ENCODE measurements at places on chromosomes 2 and 18. TPM values are rescaled to one million over a fixed set of nuclear protein-coding genes. Genes with fewer than 3 reads are reported as not detected.

DNA sequence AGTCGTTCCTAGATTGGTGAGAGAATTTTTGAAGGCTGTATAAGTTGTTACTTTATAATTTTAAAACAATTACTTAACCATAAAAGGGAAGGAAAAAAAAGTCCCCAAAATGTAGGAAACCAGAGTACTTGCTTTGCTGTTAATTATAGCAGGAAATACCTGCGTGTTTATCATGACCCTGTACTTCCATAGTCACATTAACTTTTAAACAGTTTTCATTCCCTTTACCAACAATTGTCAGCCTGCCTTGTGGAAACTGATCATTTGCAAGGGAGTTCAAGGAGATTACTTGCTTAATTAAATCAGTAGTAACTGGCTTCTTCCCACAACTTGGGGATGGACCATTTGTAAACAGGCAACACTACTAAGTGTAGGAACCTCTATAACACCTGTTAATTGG, 6.4 kb upstream of the ITPRID2 start:
- DNase-seq: no peak

Gene ABHD3
- polyA plus RNA-seq: 22.5 TPM

DNA sequence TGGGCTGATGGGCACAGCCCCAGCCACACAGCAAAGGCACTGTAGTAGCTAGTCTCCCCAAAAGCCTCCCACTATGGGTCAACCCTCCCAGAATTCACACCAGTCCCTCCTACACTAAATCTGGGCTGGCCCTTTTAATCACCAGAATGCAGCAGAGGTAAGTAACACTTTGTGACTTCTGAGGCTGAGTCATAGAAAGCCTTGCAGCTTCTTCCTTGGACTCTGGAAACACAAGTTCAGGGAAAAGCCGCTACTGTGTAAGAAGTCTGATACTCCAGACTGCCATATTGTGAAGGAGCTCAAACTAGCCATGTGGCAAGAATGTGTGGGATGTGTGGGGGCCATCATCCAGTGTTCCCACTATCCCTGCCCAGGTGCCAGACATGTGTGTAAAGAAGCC, 19.0 kb upstream of the SIX2 start:
- DNase-seq: no peak

- no peak for DNase-seq
Observed at GRCh38 chr2:128292599-128293425, 25.9 kb downstream of the HS6ST1 start.

Gene C18orf54
- 10.3 TPM for polyA plus RNA-seq

Gene RGPD3
- polyA plus RNA-seq: 0.33 TPM

Gene QPCT
- polyA plus RNA-seq: 16.2 TPM

- DNase-seq: no peak
Observed at GRCh38 chr18:40088130-40088529, 1866.9 kb upstream of the PIK3C3 start.

Gene RAMP1
- 2.3 TPM for polyA plus RNA-seq

DNA sequence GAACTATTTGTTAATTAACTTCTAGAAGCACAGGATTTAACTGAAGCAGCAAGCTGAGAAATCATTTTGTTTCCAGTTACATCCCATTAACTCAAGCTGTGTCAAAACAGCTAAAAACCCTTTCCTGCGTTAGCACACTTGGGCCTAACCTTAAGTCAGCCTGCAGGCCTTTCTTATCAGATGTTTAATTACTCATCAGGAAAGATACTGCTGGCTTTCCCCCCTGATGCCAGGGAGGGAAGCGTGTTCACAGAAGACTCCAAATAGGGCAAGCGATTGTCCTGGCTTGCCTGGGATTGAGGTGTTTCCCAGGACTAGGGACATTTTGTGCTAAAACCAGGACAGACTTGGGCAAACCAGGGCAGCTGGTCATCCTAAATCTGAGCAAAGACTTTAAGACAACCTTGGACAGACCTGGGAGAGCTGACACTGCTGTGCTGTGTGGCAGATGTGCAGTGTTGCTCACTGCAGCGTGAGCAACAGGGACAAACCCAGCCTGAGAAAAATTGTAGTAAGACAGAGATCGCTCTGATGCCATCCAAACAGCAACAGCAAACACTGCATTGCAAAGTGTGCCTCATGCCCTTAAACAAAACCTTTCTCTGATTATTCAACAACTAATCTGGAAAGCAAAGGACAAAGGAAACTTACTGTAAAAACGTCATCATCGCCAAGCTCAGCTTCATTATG, 100.9 kb downstream of the SPRED2 start:
- no peak for DNase-seq

- no peak for DNase-seq
Observed at GRCh38 chr2:86309966-86310365, 27.5 kb downstream of the REEP1 start.

DNA sequence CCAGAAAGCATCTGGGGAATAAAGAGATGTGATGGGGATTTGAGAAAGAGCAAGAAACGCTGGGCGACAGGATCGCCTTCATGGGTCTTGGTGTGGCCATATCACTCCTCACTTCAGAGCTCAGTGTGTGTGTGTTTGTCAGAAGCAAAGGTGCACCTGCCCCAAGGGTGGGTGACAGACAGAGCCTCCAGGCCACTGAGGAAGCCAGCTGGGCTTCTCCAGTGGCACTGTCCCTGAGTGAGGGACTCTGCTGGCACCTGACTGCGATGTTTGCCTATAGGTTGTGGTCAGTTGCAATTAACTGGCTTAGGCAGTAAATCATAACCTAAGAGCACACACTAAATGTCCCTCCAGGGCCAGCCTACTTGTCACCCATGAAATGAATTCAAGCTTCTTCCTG, 23.5 kb upstream of the GNAL start:
- DNase-seq: no peak

GRCh38 chr2:69059731-69060290, 46.8 kb downstream of the ANTXR1 start:
- DNase-seq: no peak

DNA sequence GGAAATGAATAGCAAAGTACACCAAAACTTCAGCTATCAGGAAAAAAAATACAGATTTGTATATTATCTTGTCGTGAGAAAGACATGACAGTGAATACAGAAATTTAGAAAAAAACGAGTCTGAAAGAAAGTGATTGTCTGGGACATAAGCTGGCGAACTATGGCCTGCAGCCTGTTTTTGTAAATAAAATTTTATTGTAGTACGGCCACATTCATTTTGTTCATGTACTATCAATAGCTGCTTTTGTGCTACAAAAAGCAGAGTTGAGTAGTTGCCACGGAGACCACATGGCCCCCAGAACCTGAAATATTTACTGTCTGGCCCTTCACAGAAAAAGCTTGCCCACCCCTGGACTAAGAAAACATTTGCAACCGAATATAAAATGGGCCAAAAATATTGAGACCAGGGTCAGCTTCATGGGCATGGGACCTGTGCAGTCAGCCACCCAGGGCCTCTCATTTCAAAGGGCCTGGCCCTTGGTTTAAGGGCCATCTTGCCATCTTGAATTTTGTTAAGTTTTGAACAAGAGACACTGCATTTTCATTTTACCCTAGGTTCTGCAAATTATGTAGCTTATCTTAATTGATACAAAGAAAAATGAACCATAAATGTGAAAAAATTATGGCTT, 17.9 kb downstream of the ANTXR1 start:
- no peak for DNase-seq

DNA sequence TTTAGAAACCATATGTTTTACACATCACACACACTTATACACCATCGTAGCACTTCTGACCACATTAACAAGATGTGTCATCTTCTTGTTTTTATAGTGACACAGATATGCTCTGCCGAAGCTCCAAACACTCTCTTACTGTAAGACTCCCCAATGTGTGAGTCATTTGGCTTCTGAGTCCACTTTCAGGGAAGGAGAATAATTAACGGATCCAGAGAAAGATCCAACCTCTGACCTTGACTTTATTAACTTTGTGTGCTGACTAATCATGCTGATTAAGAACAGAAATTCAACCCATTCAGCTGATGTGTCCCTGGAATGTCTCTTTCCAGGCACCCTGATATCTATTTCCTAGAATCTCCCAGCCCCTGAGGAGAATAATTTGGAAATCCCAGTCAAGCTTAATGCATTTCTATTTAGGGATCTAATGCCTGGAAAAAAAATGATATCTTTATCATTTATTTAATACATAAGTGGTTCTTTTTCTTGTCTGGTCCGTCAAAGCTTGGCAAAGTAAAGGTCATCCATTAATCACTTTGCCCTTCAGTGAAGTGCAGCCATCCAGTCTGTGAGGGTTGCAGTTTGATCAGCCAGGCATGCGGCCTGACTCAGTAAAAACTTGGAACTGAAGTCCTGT, 615.8 kb upstream of the SYT4 start:
- no peak for DNase-seq

GRCh38 chr18:79507076-79507545, 111.4 kb downstream of the NFATC1 start:
- no peak for DNase-seq

DNA sequence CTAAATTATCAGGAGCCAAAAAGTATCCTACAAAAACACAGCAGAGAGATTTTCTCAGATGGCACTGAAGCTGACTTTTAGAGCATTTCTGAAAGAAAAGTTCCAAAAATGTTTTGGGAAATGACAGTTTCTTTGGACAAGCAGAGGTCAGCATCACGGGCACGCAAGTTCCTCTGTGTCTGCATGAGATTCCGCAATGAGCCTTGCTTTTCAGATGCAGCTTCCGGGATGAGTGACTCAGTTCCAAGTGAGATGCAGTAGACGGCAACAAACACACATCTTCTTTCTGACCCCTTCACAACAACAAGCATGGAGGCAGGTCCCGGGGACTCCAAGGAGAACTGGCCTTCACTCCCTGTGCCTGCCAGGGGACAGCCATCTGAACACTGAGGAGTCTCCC, 76.6 kb downstream of the EIPR1 start:
- no peak for DNase-seq

- DNase-seq: no peak
Observed at GRCh38 chr18:7301094-7301493, 70.2 kb downstream of the LRRC30 start.

Gene MATN3
- 3.4 TPM for polyA plus RNA-seq

DNA sequence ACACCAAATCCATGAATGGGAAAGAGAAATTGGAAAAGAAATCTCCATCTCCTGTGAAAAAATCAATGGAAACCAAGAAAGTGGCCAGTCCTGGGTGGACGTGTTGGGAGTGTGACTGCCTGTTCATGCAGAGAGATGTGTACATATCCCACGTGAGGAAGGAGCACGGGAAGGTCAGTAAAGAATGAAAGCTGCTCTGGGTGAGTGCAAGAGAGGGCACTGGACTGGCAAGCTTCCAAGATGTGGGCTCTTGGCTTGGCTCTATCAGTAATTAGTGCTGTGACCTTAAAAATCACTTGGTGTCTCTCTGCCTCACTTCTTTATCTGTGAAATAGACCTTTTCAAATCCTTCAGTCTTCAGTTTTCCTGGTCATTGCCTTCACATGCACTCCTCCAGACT, 89.0 kb downstream of the ZNF532 start:
- no peak for DNase-seq

GRCh38 chr2:209239585-209239938, 184.3 kb upstream of the MAP2 start:
- no peak for DNase-seq

DNA sequence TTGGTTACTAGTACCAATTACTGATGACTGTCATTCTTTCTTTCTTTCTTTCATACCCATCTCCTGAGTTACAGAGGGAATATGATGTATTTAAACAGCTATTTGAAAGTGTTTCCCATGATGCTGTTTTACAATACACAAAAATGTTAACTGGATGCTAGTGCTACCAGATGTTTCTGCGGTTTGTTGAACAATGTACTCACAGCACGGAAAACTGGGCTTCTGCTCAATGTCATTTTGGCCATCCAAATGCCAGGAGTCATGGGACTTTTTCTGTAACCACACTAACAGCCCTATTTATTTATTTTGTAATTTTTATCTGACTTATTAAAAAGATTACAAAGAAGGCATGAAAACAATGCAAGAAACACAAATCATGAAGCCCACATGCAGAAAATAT, 313.8 kb downstream of the RIT2 start:
- DNase-seq: no peak

GRCh38 chr18:51251625-51252024, 54.1 kb upstream of the MEX3C start:
- no peak for DNase-seq

Gene SLC38A11
- 15.0 TPM for polyA plus RNA-seq

- no peak for DNase-seq
Observed at GRCh38 chr2:224781400-224781799, 65.2 kb upstream of the CCDC195 start.

Gene CABLES1
- 25.8 TPM for polyA plus RNA-seq

- DNase-seq: no peak
Observed at GRCh38 chr2:179861027-179861415, 391 bp downstream of the ZNF385B start.

DNA sequence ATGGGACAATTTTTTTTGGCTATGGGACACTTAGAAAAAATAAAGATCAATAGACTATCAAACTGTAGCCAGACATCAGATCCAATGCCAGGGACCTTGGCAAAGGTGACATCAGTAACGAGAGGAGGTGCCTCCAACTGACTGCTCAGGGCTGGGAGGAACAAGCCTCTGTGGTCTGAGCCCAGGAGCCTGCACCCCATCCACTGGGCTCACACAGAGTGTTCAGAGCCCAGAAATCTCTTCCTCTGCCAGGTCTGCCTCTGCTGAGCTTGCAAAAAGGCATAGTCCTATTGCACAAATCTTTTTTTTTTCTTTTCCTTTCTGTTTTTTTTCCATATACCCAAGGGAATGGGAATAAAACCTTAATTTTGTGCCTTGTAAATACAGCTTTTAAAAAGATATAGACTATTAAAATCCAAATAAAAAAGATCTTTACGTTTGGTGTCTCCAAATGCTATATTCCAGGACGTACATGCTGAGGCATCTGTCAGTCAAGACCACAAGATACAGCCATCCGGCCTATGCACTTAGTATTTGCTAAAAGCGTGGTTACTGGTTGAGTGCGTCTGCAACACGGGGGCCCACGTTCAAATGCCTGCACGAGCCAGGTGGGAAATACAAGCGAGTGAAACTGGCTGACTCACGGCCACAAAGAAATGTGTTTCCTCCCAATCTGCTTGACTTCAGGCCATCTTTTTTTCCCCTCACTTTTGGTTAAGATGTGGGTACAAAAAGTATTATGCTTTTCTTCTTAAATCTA, 7.8 kb upstream of the ARHGAP25 start:
- DNase-seq: no peak

DNA sequence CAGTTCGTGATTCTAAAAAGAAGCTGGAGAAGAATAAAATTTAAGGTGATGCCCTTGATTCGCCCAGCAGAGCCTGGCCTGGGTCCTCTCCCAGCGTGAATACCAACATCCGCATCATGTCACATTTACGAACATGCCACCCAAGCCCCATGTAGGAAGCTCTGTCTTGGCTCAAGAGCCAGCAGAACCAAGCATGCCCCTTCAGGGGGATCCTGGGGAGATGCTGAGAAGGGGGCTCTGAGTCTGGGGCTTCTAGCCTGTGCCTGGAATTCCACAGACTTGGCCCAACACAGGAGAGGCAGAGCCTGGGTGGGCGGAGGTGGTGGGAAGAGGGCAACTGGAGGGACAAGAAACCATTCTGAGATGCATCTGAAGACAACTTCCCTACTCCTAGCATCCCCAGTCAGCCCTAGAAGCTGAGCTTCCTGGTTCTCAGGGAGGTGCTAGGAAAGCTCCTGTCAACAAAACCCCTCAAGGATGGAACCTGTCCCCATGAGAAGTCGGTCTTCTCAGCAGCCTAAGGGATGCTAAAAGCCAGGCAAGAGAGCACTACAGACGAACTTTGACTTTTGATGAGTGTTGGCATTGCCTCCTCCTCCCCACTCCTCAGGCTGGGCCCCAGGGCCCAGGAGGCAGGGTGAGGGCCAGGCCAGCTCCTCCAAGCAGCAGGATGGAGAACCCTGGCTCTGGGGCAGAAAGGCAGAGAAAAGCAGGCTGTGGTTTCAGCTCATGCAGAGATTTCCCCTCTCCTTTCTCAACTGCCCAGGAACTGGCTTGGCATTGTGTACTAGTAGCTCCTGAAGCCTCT, 57.9 kb downstream of the POLR1A start:
- DNase-seq: no peak

Gene VAMP5
- 51.5 TPM for polyA plus RNA-seq

Measured in right renal cortex interstitium (tissue), 3 donors.